ENCODE measurements at places on chromosomes 1 and 21.

DNA sequence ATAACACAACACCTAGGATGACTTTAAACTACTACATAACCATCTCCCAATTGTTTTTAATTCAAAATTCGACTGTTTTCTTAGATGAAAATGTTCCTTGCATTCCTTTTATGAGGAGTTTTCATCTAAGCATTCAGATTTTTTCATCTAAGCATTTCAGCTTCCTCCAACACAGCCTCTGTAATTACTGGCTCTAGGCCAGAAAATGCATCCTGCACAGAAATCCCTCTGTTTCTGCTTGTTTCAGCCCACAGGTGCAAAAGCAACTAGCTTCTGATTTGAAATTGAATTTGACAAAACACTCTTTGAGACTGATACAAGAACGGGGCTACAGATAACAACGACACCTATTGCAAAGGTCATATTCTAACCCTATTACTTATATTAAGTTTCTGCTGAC is 90.4 kb downstream of the RGS21 start:
- no peaks in the 10 kb centered on the region for H3K36me3 ChIP-seq
- H3K4me3 ChIP-seq = no peak overlapping the region
- H3K27me3 ChIP-seq = peaks cover 3% of the 10 kb centered on the region
- no peak for DNase-seq
- H3K27ac ChIP-seq = no peak overlapping the region
- no peaks in the 10 kb centered on the region for H3K4me1 ChIP-seq

DNA sequence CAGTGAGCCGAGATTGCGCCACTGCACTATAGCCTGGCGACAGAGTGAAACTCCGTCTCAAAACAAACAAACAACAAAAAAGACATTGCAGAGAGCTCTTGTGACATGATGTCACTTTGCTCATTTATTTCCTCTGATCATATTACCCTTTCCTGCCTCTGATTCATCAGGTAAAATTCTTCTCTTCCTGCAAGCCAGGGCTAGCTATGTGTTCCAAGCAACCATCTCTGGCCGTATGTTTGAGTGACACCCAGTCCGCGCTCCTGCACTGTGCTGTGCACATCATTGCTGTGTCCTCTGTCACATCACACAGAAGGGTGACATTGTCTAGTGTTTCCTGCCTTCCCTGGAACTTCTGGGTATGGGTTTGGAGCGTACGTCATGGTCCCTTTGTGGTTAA is 251.3 kb downstream of the PCP4 start:
- no peaks in the 10 kb centered on the region for H3K27me3 ChIP-seq
- DNase-seq = no peak
- H3K4me1 ChIP-seq = no peaks in the 10 kb centered on the region
- no peak overlapping the region for H3K27ac ChIP-seq
- no peaks in the 10 kb centered on the region for H3K36me3 ChIP-seq
- no peak overlapping the region for H3K4me3 ChIP-seq

DNA sequence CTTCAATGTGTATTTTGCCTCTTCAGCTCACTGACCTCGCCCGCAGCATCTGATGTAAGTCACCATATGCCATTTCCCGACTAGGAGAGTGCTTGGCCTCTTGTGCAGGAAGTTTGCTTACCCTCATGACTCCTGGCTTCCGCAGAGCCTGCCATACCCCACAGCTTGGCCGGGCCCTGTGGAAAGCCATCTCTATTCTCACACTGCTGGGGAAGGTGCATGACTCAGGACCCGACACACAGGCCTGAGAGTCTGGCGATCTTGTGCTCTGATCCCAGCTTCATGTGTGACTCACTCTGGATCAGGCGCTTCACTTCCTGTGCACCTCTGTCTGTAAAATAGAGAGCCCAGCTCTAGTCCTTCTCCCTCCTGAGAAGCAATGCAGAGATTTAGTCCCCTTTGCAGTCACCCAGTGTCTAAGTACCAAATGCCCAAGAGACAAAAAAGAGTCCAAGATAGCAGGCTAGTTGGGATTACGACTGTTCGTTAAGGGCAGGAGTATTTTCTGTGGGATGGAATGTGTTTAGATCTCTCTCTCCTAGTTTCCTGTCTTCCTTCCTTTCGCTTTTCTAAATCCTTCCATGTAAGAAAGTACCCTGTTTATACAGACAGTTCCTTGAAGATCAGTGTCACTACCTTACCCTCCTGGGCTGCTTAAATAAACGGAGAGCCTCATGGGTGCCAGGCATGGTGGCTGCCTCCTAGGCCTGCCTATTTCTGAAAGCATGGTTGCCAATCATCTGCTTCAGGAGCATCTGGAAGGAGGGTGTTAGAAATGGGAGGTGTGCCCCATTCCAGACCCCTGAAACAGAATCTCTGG is 62.8 kb upstream of the KIF26B start:
- no peaks in the 10 kb centered on the region for H3K4me1 ChIP-seq
- no peak overlapping the region for H3K27ac ChIP-seq
- DNase-seq = no peak
- no peaks in the 10 kb centered on the region for H3K27me3 ChIP-seq
- no peaks in the 10 kb centered on the region for H3K36me3 ChIP-seq

- peaks cover 17% of the 10 kb centered on the region for H3K4me1 ChIP-seq
- H3K4me3 ChIP-seq = no peak overlapping the region
- no peak for DNase-seq
- H3K27me3 ChIP-seq = no peaks in the 10 kb centered on the region
- no peak overlapping the region for H3K27ac ChIP-seq
Measured at GRCh38 chr1:243708210-243708609, 141.8 kb downstream of the AKT3 start.

All from activated naive CD8-positive, alpha-beta T cell treated with anti-CD3 and anti-CD28 coated beads, Interleukin-2, amount 50 U/mL, for 24 hours (primary cell).